Mesothelial cell of epicardium (in vitro differentiated cells): ENCODE measurements at places on chromosomes 1 and 21. TPM values are rescaled to one million over a fixed set of nuclear protein-coding genes. Genes with fewer than 3 reads are reported as not detected.

The RHD gene
- total RNA-seq = not detected in 3 replicates

The MYOCOS gene
- 0.11 TPM in 1 of 3 replicates, not detected in the others for total RNA-seq

The CD1D gene
- total RNA-seq = 2.2 to 2.8 TPM (median 2.8 TPM) in 3 replicates

The LRRC40 gene
- total RNA-seq = 17.9 to 19.6 TPM (median 18.9 TPM) in 3 replicates

The TCHH gene
- total RNA-seq = not detected in 3 replicates

The NPL gene
- 3.9 to 5.8 TPM (median 4.9 TPM) in 3 replicates for total RNA-seq

The GSTM1 gene
- total RNA-seq = 48.8 to 54.2 TPM (median 52.3 TPM) in 3 replicates

The LCE1A gene
- not detected in 3 replicates for total RNA-seq

- DNase-seq = no peak
Measured at GRCh38 chr1:230957580-230957989, 21.1 kb downstream of the TTC13 start.

DNA sequence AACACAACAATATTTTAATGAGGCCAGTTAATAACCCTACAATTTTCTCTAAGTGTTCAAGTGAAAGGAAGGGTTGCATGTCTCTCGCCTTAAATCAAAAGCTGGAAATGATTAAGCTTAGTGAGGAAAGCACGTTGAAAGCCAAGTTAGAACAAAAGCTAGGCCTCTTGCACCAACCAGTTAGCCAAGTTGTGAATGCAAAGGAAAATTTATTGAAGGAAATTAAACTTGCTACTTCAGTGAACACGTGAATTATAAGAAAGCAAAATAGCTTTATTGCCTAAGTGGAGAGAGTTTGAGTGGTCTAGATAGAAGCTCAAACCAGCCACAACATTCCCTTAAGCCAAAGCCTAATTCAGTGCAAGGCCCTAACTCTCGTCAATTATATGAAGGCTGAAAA, 135.6 kb downstream of the DUSP10 start:
- DNase-seq = no peak

- DNase-seq = peak; percentile 60
Measured at GRCh38 chr1:55215194-55216021, at the start of gene USP24. Gene USP24, minus strand, starts transcription at chr1:55215364. Its CDS starts 251 bp downstream, at chr1:55215113.

DNA sequence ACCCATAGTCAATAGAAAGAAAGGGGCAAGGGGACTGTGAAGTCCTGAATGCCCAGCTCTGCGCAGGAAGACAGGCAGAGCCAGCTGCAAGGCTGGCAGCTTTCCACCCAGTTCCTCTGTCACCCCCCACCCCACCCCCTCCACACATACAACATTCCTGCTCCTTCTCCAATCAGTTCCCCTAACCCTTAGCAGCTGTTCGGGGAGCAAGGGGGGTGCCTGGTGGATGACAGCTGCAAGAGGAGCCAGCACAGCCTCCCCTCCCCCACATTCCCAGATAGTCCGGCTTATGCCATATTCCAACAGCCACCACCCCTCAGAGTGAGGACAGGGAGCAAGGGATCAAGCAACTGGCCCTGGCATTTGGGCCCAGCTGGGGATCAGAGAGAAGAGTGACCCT, 9.7 kb downstream of the ARHGEF2 start:
- no peak for DNase-seq

GRCh38 chr1:10529765-10530164, 55.0 kb downstream of the PEX14 start:
- DNase-seq = no peak

DNA sequence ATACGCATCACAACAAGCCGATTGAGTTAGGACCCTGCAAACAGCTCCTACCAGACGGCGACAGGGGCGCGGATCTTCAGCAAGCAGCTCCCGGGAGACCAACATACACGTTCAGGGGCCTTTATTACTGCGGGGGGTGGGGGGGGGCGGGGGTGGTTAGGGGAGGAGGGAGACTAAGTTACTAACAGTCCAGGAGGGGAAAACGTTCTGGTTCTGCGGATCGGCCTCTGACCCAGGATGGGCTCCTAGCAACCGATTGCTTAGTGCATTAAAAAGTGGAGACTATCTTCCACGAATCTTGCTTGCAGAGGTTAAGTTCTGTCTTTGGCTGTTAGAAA, 162.0 kb downstream of the RUNX1 start:
- no peak for DNase-seq

- no peak for DNase-seq
Measured at GRCh38 chr1:212967801-212968200, 17.5 kb downstream of the VASH2 start.

DNA sequence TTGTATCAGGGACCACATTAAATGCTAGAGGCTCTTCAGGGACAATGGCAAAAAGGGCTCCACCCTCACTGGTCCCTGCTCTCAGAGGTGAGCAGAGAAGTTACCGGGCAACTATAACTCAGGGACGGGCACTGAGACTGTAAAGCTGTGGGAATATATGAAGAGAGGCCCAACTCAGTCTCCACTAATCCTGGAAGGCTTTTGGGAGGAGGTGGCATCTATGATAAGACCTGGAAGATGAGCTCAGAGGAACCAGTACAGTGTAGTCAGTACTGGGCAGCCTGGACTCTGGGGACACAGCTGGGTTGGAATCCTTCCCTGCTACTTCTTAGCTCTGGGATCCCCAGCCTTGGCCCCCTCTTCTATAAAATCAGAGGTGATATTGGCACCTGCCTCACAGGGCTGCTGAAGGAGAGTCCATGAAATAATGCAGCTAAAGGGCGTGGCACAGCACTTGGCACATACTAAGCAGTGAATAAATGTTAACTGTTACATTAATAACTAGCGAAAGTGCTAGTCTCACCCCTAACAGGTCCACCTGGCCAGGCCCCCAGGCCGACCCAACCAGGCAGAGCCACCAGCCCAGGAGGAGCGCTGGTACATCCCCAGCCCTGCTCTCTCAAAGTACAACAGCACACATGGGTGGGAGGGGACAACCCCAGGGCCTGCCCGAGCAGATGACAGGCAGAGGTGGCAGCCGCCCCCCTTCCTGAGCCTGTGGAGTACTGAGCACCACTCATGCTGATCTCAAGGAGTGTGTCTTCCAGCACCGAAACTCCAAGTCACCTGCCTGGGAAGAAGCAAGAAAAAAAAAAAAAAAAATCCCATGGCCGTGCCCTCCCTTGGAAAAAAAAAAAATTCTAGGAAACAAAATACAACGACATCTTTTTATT, 62.7 kb downstream of the CASZ1 start:
- no peak for DNase-seq

GRCh38 chr1:195236991-195237889, 1371.0 kb downstream of the KCNT2 start:
- no peak for DNase-seq

- DNase-seq = no peak
Measured at GRCh38 chr21:14076143-14076806, 134.5 kb downstream of the LIPI start.

DNA sequence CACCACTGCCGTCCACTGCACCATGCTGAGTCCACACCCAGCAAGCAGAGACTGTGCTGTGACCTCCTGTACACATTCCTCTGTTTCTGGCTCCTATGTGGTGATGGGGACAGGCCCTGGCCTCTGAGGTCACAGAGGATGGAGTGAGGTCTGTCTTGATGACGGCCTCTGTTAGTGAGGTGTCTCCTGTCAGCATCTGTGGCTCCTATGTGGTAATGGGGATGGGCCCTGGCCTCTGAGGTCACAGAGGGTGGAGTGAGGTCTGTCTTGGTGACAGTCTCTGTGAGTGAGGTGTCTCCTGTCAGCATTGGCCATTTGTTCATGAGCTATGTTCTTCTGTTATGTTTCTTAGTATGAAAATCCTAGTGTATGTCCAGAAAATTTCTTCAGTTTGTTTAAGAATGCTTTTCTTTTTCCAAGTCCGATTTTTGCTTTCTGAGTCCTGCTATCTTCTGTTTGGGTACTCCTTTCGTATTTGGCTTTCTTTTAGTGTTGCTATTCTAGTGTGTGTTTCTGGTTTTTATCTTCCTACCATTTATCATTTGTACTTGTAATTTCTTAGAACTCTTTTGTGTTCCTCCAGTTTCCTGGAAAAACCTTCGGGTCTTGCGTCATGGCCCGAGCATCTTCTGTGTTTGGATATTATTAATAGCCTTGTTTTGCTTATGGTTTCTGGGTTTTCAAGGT, 13.4 kb downstream of the SNAP47 start:
- DNase-seq = no peak

- DNase-seq = no peak
Measured at GRCh38 chr1:180382326-180383115, 119.9 kb downstream of the ACBD6 start.

DNA sequence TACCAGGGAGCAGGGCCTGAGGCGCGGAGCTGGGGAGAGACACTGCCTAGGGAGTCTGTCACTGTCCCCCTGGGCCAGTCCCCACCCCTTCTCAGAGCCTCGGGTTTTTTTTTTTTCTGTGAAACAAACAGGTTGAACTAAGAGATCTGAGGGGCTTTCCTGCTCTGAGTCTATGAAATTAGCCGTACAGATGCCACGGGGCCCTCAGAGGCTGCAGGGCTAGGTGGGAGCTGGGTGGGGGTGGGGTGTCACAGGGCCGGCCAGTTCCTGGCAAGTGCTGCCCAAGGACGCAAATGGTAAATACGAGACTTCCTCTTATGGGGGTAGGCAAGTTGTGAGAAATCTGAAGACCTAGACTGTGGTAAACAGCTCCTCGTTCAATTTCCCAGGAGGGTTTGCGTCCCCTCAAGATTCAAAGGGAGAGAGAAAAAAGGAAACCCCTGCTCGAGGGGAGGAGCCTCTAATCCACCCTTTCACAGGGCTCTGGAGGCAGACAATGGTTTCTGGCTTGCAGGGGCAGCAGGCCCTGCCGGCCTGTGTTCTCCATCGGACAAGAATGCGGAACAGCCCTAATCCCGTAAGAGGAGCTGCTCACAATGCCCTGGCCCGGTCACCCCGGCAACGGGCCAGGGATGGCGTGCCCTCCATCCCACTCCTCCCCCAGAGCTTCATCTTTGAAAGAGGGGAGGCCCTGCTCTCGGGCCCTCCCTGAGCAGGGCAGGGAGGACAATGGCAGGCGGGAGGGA, 7.8 kb downstream of the NUAK2 start:
- DNase-seq = no peak

GRCh38 chr1:190479050-190479397, 1.4 kb upstream of the BRINP3 start:
- no peak for DNase-seq

- no peak for DNase-seq
Measured at GRCh38 chr21:32015461-32016139, 142.8 kb downstream of the HUNK start.

- peak; percentile 66 for DNase-seq
Measured at GRCh38 chr1:111690306-111690617, 48.9 kb downstream of the INKA2 start.

DNA sequence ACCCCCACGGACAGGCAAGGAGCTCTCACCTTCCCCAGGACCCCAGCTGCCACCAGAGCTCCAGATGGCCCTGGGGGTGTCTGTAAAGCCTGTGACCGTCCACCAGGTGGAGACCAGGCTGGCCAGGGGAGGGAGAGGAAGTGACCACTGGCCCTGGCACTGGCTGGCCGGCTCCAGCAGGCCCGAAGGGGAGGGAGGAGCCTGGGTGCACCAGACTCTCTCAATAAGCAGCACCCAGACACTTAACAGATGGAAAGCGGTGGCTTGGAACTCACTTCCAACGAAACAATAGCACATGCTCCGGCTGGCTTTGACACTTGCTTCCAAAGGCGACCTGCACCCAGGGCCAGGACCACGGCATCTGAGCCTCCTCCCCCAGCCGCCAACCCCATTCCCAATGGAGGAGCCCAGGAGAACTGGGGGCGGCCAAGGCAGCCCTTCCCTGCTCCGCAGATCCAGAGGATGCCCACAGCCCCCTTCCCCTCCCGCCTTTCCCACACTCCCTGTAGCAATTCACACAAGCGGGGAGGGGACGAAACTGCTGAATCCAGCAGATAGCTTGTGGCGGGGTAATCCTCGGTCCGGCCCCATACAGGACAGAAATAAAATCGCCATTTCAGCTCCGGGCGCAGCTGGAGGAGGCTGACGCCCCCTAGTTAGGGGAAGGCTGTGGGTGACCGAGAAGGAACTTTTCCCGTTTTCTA, 742 bp upstream of the PDE9A start:
- no peak for DNase-seq

DNA sequence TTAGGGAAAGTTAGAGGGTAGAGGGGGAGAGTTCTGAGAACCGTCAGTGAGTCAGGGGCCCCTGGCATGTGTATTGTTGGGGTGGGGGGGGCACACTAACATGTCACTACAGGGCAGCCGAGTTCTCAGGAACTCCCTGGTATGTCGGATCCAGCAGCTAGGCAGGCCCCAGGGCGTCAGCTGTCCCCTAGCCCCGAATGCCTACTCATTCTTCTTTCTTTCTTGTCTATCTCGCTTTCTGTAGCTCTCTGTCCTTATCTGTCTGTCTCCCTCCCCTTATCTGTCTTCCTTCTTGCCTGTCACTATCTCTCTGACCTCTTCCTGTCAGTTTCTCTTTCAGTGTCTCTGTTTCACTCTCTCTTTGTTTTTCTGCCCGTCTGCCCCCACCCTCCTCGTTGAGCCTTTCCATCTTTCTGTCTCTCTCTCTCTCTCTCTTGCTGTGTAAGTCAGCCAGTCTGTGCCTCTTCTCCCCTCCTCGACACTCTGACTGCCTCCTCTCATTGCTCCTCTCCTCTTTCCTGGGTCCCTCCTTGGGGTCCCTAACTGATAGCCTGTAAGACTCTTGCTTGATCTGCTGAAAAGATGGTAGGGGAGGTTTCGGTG, 2.4 kb downstream of the NTRK1 start:
- DNase-seq = no peak

DNA sequence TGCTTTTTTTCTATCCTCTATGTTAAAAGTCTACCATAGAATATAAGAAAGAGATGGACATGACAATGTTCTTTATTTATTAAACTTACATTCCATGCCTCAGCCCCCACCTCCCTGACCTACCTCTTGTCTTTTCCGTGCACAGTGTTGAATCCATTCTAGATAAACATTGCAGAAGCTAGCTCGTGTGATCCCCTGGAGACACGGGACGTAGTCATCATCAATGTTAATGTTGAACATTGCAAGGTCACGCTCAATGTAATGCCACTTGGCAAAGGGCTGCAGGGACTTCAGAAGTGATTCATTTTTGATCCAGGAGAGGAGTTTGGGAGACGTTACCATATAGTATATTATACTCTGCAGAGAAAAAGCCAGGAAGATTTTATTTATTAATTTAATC, 66.4 kb downstream of the NTPCR start:
- DNase-seq = no peak

DNA sequence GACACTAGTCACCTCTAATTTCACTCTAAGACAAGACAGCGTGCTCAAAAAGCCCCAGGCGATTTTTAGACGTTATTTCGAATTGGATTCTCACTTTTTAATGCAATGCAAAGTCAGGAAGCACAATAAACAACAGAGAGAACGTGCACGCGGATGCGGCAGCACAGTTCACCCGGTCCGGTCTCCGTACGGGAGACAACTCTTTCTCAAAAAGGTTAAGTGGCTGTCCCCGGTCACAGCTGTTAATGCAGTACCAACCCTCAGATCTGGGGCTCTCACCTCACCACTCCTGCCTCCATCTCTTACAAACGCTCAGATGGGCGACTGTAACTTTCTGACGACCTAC, 1.2 kb downstream of the HP1BP3 start:
- no peak for DNase-seq

DNA sequence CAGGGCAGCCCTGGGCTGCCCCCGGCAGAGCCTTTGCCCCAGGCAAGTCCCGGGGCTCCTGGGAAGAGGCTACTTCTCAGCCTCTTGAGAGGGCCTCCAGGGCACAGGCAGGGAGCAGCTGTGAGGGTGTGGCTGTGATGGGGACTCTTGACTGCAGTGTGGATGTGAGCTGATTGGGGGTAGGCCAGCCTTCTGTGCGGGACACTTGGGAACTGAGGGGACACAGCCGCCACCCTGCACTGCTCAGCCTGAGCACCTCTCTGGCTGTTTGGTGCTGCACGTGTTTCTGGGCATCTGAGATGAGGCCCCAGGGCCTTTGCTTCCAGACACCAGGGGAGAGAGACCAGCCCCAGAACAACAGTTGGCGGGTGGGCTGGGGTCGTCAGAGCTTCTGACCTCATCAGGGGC, 62.1 kb downstream of the SKI start:
- DNase-seq = no peak

- DNase-seq = no peak
Measured at GRCh38 chr1:72830606-72831390, 548.5 kb upstream of the NEGR1 start.
